ENCODE measurements at places on chromosomes 5 and 9.

DNA sequence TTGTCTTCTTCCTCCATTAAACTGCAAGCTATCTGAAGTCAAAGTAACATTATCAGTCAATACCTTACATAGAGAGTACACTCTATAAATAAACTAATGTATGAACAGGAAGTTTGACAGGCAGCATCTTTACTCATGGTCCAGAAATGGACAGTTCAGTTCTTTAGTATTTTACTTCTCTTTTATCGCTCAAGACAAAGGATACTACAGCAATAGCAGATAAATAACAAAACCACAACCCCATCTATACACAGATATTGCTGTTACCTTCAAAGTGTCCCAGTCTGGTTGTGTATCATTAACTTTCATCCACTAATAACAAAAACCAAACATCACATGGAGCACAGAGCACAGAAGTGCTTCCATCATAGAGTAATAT lies 46.4 kb downstream of the SEMA5A start:
- DNase-seq, result no peak

DNA sequence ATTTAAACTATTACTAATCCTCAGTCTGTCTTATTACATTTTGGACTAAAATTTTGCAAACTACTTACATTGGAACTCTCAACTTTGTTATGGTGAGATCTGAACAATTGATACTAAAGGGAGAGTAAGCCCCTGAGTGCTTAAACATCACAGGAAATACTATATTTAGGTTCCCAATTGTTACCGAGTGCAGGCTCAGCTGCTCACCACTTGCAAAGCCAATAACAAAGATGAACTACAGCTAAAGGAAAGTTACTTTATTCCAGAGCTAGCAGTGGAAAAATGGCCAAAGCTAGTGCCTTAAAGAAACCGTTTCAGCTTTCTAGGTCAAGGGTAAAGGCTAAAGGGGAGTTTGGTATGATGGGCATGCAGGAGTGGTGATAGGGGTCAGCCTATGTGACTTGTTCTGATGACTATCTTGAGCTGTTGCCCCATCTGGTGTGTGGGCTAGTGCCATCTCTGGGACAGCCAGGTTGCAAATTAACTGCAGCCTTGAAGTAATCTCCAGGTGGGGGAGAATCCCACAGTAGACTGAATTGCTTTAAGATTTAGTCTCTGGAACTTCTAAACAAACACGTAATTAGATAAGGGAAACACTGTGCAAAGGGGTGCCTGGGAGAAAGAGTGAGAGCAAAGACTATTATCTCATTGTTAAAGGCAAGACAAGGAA lies 7.8 kb upstream of the NDUFB6 start:
- no peak for DNase-seq

DNA sequence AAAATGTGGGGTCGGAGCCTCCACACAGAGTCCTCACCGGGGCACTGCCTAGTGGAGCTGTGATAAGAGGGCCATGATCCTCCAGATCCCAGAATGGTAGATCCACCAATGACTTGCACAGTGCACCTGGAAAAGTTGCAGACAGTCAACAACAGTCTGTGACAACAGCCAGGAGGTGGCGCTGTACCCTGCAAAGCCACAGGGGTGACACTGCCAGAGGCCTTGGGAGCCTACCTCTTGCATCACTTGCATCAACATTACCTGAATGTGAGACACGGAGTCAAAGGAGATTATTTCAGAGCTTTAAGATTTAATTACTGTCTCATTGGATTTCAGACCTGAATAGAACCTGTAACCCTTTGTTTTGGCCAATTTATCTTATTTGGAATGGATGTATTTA lies 614.1 kb upstream of the CDH9 start:
- DNase-seq, result no peak

- no peak for DNase-seq
These were observed 8.2 kb downstream of the ZBTB43 start for GRCh38 chr9:126813072-126813471.

GRCh38 chr5:91499943-91500531 lies 116.9 kb upstream of the ARRDC3 start:
- no peak for DNase-seq

GRCh38 chr9:114105236-114105635 lies 6.1 kb upstream of the KIF12 start:
- DNase-seq, result no peak

DNA sequence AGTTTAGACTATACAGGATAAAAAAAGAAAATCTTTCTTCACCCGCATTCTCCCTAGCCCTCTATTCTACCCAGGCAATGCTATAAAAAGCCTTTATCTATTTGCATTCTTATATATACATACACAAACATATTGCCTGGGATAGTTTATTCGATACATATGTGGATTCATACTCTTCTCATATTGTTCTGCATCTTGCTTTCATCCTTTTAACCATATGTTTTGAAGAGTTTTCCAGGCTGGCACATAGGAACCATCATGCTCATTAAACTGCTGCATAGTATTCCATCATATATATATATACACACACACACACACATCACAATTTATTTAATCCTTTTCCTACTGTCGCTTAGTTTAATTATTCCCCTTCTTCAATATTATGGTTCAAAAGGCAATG lies 461.2 kb downstream of the NTRK2 start:
- DNase-seq, result no peak

DNA sequence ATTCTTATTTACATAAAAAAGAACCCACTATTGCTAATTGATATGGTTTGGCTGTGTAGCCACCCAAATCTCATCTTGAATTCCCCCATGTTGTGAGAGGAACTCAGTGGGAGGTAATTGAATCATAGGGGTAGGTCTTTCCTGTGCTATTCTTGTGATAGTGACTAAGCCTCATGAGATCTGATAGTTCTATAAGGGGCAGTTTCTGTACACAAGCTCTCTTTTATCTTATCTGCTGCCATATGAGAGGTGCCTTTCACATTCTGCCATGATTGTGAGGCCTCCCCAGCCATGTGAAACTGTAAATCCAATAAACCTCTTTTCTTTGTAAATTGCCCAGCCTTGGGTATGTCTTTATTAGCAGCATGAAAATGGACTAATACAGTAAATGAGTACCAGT lies 58.2 kb upstream of the PRR16 start:
- no peak for DNase-seq

DNA sequence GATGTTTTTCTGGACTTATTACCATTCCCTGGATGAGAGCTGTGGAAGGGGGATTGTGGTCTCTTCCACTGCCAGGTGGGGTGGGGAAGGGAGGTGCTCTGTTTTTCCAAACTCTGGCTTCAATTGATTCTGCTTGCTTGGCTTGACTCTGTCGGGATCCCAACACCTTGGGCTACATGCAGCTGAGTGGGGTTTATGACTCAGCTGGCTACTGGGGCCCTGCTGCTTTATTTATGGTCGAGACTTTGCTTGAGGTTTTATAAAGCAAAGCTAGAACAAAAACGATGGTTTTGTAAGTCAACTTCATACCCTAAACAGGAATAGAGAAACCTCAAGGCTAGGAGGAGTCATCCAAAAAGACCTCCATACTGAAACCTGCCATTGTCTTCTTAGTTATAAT lies 76.3 kb downstream of the AOPEP start:
- peak; percentile 63 for DNase-seq

DNA sequence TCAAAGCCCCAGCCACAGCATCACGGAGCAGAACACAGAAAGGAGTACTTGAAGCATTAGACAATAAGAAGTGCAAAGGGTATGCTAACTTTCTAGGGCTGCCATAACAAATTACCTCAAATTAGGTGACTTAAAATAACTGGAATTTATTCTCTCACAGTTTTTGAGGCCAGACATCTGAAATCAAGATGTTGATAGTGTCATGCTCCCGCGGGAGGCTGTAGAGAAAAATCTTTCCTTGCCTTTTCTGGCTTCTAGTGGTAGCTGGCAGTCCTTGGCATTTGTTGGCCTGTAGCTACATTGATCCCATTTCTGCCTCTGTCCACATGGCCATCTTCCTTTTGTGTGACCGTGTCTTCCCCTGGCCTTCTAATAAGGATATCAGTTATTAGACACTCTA lies 51.9 kb upstream of the SPDL1 start:
- DNase-seq, result no peak

DNA sequence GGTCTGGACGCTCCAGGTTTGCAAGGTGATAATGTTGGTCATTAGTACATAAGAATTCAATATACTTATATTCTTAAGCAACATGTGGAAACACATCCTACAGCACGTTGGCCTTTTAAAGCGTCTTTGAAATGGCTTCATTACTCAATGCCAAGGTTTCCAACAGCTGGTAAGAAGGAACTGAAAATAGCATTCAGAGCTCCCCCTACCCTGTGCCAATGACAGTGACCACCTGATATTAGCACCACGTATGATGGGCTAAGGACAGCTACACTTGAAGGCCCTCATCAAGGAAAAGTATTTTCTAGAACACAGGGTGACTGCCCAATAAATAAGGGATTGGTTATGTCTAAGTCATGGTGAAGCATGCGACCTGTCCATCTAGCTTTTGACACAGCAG lies 9.9 kb downstream of the ZNF622 start:
- DNase-seq, result no peak

DNA sequence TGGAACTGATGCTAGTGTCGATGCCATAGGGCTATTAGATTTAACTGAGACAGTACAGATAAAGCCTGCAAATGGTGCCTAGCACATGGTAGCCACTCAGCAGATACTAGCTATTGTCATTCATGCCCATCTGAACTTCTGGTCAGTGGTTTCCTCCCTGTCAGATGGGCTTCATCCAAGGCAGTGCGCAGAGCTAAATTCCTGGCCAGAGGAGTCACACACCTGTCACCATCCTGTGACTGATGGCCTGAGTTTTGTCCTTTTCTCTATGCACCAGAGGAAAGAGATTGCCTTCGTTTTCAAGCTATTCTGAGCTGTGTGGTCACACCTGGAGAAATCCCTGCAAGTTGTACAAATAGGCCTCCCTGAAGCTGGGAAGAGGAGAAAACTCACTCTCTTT lies 34.7 kb downstream of the MSX2 start:
- no peak for DNase-seq

GRCh38 chr9:134764473-134765269 lies 115.9 kb upstream of the FCN2 start:
- no peak for DNase-seq

- no peak for DNase-seq
These were observed 98.5 kb downstream of the GPR21 start for GRCh38 chr9:123131993-123132392.

DNA sequence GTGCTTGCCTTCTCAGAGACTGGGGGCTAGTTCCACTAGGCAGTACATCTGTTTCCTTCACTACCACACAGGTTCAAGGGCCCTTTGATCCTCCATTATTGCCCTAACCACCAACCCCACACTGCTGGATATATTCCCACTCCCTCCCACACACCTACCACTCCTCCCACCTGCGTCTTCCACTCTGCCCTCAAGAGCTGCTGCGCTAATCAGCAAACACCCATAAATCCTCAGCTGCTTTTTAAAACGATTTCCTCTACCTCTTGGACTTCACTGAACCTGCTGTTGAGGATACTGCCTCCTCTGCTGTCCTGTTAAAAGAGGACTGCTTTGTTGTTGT lies 120.9 kb downstream of the MAPKAP1 start:
- no peak for DNase-seq

GRCh38 chr5:51091816-51092215 lies 291.4 kb upstream of the ISL1 start:
- no peak for DNase-seq

DNA sequence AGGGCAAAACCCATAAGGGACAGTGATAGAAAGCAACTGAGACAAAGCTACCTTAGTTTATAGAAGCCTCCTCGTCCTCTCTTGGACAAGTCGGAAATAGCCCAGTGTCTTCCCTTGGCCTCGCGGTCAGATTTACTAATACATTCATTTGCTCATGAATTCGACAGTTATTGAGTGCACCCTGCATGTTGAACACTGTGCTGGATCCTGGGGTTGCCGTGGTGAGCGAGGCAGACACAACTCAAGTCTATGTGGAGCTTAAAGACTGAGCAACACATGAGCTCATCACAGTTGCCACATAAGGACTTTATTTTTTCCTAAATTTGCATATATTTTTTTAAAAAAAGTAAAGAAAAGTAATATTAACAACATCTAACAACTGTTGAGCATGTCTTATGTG lies 411.1 kb upstream of the ITGA1 start:
- DNase-seq, result no peak

GRCh38 chr9:71672573-71672972 lies 95.7 kb downstream of the CEMIP2 start:
- DNase-seq, result no peak

DNA sequence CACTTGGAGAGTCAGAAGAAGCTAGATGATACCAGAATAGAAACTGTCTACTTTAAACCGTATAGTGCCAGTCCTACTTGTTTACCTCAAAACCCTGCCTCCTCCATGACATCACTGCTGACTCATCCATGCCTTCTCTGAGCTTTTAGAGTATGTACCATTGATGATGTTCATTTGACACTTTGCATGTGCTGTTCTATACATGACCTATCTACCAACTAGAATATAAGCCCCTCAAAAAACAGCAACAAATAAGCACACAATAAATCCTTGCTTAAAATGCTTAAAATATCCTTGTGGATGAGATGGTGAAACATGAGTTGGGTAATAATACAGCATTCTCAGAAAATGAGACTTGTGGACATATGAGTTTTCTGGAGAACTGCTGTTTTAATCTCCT lies 2.6 kb downstream of the CTNNAL1 start:
- DNase-seq, result peak; percentile 64

GRCh38 chr5:57117596-57117995 lies 56.3 kb upstream of the GPBP1 start:
- peak; percentile 53 for DNase-seq

DNA sequence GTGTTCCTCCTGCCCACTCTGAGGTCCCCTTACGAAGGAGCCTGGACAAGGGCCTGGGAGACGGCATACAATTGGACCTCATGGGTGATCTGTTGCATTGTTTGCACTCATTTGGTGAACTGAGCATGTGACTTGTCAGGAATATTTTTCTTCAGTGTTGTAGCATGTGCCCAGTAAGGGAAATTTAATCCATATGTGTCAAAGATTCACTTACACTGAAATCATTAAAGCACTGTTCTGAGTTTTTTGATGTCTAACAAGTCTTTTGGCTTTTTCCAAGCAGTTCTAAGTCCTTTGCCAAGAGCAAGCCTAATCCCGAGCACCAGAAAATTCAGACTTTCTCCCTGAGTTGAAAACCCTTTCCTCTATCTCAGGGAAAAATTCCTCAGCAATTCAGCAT lies 61.6 kb upstream of the RPS23 start:
- no peak for DNase-seq

GRCh38 chr5:40399349-40399748 lies 280.4 kb upstream of the PTGER4 start:
- no peak for DNase-seq

DNA sequence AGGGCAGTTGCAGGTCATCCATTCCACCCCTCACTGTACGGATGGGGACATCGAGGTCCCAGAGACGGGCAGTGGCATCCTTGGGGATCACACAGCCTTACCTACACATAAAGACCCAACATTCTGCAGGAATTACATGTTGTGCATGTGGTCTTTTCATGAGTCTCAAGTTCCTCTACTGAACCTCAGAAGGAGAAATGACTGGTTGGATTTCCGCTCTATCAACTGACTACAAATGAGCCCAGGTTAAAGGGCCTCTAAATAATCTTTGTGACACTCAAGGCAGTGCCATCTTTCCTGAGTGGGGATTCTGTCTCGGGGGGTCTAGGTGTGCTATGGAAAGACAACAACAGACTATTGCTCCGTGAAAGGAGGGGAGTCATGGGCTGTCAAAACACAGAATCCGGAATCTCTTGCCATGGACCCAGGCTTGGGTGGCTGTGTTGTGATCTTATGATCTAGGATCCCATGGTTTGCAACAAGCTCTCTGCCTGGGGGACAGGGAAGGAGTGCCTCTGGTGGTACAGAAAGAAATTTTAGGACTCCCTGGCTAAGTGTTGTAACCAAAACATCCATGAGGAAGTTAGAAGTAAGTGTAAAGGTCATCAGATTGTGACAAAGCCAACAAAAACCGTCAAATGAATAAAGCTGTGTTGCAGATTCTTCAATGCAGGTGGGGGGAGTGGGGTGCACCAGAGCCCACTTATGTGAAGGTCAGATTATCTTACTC lies 1.9 kb upstream of the SLC31A2 start:
- DNase-seq, result no peak

Data from activated T-cell treated with anti-CD3 and anti-CD28 coated beads, Interleukin-2, amount 50 U/mL, for 48 hours (primary cell).